Omental fat pad (tissue), 4 donors: ENCODE measurements at places on chromosomes 7 and 10. TPM values are rescaled to one million over a fixed set of nuclear protein-coding genes. Genes with fewer than 3 reads are reported as not detected.

The LIPK gene
- not detected for total RNA-seq

The FOXI2 gene
- total RNA-seq: not detected

The FEZF1 gene
- not detected for total RNA-seq

The C10orf105 gene
- 0.24 TPM for total RNA-seq

The ANXA8 gene
- total RNA-seq: 183 TPM

The RADIL gene
- total RNA-seq: 1.1 TPM

The FMC1 gene
- 23.6 TPM for total RNA-seq

The CYP3A4 gene
- total RNA-seq: 0.60 TPM

The CACNA2D1 gene
- 39.8 TPM for total RNA-seq

The CYP2W1 gene
- not detected for total RNA-seq

The FGL2 gene
- 92.2 TPM for total RNA-seq

The PNLIPRP1 gene
- total RNA-seq: not detected

The GIMAP7 gene
- 30.3 TPM for total RNA-seq

The TDRD1 gene
- total RNA-seq: 0.31 TPM
